ENCODE measurements at places on chromosomes 16 and 17.

GRCh38 chr17:50147841-50148225 is 2.6 kb downstream of the PPP1R9B start:
- no peak for DNase-seq

DNA sequence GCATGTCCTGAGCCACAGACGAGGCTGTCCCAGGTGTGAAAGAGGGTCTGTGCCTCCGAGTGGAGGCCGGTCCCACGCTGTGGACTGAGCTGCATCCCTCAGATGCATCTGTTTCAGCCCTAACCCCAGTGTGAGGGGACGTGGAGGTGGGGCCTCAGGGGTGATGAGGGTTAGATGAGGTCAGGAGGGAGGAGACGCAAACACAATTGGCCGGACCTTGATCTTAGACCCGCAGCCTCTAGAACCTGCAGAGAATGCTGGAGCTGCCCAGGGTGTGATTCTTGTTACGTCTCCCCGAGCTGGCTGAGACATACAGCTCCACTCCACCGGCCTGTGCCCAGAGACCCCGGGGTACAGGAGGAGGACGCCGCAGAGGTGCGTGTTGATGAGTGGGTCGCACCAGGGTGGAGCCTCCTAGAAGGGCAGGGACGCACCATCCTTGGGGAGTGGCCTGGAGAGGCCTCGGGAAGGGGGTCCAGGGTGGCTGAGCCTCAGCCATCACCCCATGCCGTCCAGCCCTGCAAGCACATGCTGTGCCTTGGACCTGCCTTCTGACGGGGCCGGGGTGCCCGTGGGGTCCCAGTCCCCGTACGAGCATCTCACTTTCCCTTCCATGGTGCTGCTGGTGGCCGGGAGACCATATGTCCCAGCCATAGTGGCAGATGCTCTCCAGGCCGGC is 16.6 kb upstream of the C1QTNF8 start:
- no peak for DNase-seq

DNA sequence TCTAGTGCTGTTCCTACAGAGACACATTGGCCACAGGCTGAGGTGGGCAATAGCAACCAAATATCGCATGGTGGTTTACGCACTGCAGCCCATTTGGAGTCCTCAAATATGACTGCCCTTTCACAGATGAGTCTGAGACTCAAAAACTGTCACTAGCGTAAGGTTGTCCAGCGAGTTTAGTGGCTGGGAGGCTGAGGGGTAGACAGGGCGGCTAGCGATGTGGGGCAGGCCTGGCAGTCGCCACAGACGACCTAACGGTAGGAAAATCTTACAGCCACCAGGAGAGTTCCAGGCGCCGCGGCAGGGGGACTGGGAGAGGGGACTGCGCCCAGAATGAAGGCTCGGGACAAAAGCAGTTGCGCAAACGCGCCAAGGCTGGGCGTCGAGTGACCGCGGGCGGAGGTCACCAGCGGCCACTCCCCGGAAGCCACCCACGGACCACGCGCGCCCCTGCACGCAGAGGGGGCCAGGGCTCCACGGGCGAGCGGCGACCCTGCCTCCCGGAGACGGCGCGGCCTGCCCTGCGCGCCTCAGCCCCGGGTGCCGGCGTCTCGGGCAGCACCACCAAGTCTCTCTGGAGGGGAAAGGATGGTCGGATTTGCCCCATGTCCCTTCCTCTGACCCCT is 699 bp upstream of the MAP1LC3B start:
- no peak for DNase-seq

- no peak for DNase-seq
These were observed 2.9 kb downstream of the HEXIM1 start for GRCh38 chr17:45150911-45151809.

GRCh38 chr16:81971853-81972252 is 39.4 kb downstream of the SDR42E1 start:
- DNase-seq, result no peak

- DNase-seq, result no peak
These were observed 14.1 kb downstream of the SPG7 start for GRCh38 chr16:89522287-89522686.

- no peak for DNase-seq
These were observed 5.2 kb upstream of the NUBP1 start for GRCh38 chr16:10738231-10739077.

GRCh38 chr16:25959221-25959620 is 267.5 kb downstream of the HS3ST4 start:
- DNase-seq, result no peak

- no peak for DNase-seq
These were observed 177.1 kb downstream of the MSI2 start for GRCh38 chr17:57433452-57433851.

GRCh38 chr17:7593296-7593695 is 3.4 kb upstream of the SOX15 start:
- no peak for DNase-seq

- no peak for DNase-seq
These were observed 4.4 kb downstream of the DHRS7B start for GRCh38 chr17:21131137-21131536.

- DNase-seq, result no peak
These were observed 1.3 kb downstream of the ARRB2 start for GRCh38 chr17:4711661-4712181.

- DNase-seq, result no peak
These were observed 610.7 kb downstream of the TMEM114 start for GRCh38 chr16:7979448-7980132.

- DNase-seq, result no peak
These were observed 12.6 kb upstream of the IL21R start for GRCh38 chr16:27389272-27389961.

DNA sequence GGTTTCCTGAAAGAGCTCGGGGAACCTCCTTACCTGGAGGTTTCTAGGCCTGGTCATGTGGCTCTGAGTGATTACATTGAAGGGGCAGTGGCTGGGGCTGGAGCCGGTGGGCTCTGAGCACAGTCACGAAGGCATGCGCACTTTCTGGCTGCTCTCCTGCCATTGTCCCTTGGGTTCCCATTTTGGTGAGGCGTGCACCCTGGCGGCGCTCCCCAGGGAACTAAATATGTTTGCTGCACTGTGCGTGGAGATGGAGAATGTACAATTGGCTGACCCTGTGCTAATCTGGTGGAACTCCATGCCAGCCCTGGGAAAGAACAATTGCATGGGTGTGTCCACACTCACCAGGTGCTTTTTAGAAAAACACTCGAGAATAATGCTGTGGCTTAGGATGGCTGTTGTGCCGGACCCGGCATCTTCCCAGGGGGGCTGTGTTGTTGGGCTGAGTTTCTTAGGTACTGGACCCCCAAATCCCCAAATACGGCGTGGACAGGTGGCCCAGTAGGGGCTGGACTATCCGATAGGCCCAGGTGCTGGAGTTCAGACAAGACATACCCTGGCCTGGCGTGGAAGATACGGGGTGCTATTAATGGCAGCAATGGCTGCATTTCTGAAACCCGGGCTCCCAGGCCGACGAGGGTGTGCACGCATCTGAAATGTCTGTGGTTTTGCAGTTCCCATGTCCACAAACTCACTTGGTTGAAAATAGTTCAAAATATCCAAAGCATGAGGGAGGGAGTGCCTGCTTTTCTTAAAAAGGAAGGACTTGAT is 230.5 kb downstream of the SEC14L1 start:
- DNase-seq, result no peak

Data from activated T-cell treated with anti-CD3 and anti-CD28 coated beads for 4 hours (primary cell).